GM13976 (cell line): ENCODE measurements at places on chromosomes 6 and 20.
A peak's percentile ranks its signal among the peaks of the same experiment; 100 is the strongest.

DNA sequence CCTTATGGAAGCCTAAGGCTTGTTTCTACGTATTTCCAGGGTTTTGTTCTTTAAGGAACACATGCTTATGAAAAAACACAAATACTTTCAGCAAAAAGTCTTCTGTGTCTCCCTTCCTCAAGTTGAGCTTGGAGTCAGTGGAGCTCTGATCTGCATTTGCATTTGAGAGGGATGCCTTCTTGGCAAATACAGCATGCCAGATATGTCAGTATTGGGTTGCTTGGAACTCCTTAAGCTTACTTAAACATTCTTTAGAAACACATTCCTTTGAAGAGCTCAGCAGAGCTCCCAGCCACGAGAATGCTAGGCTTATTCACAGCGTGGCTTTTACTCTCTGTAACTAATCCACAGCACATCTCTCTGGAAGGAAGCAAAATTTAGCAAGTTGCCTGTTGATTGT, 68.3 kb downstream of the ANKRD6 start:
- DNase-seq: no peak

- DNase-seq: peak; percentile 90
Observed at GRCh38 chr20:38033330-38034107, at the start of the genes RPRD1B and TTI1. TSS of gene RPRD1B (plus strand) at chr20:38033746. CDS start at chr20:38033948, 202 bp downstream. TSS of gene TTI1 (minus strand) at chr20:38033456. CDS start at chr20:38013816, 19,640 bp downstream.

DNA sequence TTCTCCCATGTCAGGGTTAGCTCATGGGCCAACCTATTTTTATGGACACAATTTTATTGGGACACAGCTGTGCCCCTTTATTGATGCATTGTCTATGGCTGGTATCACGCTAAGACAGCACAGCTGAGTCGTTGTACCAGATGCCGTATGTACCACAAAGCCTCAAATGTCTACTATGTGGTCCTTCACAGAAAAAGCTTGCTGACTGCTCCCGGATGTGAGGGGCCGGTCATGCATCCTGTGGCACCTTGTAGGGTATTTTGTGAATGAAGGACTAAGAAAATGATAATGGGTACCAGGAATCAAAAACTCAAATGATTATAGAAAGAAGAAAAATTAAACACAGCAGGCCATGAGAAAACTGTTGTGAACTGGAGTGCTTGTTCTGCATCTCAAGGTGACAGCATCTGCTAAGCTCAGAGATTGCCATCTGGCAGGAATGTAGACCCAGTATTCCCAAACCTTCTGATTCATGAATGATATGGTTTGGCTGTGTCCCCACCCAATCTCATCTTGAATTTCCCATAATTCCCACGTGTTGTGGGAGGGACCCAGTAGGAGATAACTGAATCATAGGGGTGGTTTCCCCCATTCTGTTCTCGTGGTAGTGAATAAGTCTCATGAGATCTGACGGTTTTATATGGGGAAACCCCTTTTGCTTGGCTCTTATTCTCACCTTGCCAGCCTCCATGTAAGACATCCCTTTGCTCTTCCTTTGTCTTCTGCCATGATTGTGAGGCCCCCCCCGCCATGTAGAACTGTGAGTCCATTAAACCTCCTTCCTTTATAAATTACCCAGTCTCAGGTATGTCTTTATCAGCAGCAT, 248.5 kb downstream of the TSHZ2 start:
- no peak for DNase-seq

DNA sequence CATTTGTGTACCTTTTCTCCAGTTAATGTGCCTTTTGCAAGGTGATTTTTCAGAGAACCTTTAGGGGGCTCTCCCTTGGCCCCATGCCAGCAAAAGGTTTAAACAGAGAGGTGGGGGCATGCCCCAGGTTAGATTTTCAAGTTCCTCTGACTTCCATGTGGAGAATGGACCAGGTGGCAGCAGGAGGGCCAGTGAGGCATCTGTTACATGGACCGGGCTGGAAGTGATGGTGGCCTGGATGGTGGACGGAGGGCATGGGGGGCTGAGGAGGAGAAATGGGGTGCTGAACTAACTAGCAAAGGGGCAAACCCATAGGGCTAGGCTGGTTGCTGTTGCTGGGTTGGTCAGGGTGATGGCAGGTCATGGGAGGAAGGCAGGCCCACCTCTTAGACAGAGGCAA, 20.7 kb upstream of the BPI start:
- DNase-seq: no peak
